ENCODE measurements at places on chromosomes 5 and 9.

GRCh38 chr5:83911367-83911919, 190.8 kb upstream of the HAPLN1 start:
- DNase-seq, result no peak

DNA sequence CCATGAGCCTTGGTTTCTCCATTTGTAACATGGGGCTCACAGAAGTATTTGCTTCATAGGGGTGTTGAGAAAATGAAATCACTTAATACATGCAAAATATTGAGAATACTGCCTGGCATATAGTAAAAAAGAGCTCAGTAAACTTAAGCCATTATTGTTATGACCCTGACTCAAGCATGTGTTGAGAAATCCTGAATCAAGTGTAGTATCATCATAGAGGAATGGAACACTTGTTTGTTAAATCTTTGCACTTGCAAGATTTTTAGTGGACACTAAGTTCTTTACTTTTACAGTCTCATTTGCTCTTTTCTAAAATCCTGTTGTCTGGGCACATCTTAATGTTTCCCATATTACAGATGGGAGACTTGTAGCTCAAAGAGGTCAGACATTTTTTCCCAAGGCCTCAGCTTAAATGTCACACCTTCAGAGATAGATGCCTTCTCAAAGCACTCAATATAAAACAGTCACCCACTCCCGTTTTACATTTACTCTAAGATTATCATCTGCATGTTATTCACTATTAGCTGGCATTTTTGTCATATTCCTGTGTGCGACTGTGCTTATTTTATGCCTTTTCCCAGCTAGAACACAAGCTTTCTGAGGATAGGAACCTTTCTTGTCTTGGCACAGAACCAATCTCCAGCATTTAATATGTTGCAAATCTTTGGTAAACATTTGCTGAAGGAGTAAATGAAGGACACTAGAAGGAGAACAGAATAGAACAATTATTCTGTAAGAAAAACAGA, 250.0 kb upstream of the TNC start:
- no peak for DNase-seq

DNA sequence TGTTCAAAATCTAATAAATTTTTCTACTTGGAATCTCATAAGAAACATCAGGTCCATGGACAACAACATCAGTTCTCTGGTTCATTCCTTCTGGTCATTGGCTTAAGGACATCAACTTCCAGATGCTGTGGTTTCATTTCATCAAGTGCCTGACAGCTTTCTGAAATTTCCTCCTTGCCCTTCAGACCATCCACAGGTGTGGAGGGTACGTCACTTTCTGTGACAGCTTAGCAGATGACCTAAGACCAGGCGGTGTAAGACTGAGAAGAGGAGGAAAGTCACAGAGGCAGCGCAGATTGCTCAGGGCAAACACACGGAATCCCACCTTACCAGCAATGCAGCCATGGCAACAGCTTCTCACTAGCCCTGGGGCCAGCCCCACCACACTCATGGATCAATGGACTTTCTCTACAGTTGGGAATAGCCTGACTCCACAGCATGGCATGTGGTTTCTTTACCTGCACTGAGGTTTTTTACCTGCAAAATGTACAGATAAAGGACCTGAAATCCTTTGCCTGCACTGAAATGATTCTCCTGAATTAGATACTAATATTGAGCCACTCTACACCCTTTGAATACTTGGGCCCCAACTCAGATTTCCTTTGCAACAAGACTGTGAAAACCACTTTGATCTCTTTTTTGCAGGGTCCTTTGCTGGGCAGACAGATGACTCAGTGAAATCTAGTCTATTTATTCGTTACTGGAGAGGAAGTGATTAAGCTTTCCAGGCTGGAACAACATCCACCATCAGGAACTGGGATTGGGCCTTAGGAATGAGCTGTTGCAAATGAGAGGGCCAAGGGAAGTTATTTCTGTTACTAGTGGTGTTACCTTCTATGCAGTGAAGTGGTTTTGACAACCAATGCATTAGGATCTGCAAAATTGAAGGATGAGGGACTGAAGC, 26.9 kb downstream of the TICAM2 start:
- DNase-seq, result no peak

DNA sequence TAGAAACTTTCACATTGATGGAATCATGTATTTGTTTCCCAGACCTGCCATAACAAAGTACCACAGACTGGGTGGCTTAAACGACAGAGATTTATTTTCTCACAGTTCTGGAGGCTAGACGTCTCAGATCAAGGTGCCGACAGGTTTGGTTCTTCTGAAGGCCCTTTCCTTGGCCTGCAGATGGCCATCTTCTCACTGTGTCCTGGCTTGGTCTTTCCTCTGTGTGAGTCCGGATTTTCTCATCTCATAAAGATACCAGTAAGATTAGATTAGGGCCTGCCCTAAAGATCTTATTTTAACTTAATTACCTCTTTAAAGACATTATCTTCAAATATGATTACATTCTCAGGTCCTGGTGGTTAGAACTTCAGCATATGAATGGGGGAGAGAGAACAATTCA, 5.8 kb downstream of the USP20 start:
- DNase-seq, result no peak

- DNase-seq, result no peak
Measured at GRCh38 chr9:32525709-32526030, 326 bp downstream of the RIGI start.

DNA sequence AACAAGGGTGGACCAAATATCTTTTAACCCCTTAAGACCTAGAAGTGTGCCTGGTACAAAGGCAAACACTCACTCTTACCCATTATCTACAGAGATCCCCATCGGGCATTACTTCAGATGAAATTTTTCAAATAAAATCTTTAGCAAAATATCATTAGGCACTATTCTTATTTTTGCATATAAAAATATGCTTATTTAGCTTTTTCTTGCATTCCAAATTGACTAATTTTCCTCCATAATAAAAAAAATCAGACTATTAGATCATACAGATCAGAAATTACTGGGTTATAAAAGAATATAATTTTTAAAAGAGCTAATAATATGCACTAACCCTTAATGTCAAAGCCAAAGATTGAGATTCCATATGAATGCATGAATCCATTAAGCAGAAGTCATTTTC, 178.7 kb upstream of the SLC30A5 start:
- no peak for DNase-seq
